ENCODE measurements at places on chromosomes 11 and 22.

- H3K4me3 ChIP-seq: no peak overlapping the region
- no peaks in the 10 kb centered on the region for H3K4me1 ChIP-seq
- no peak overlapping the region for H3K27ac ChIP-seq
- no peaks in the 10 kb centered on the region for H3K27me3 ChIP-seq
These were observed 151.7 kb downstream of the STK33 start for GRCh38 chr11:8442301-8442700.

DNA sequence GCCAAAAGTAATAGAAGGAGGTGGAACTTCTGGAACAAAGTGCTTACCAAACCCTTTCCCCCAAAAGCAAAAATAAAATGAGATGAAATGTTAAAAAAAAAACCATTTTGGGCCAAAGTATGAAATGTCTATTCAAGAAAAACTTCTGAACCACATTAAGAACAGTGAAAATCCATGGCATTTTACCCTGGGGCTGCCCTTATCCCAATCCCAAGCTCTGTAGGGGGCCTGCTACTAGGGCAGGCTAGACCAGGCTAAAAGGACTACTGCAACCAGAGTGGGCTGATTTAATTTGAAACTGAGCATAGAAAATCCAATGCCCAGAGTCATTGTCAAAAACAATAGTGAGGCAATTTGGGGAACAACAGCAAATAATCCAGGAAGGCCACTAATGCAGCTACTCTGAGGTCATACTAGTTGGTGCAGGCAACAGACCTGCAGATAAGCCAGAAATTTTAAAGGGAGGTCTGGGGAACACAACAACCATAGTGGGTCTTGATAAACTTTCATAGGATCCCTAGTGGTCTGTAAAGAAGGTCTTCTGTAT lies 99.4 kb downstream of the RELT start:
- no peaks in the 10 kb centered on the region for H3K36me3 ChIP-seq
- no peaks in the 10 kb centered on the region for H3K4me1 ChIP-seq
- DNase-seq: no peak
- H3K27ac ChIP-seq: no peak overlapping the region
- no peak overlapping the region for H3K4me3 ChIP-seq

GRCh38 chr22:39459681-39460080 lies 2.9 kb downstream of the MGAT3 start:
- H3K36me3 ChIP-seq: no peaks in the 10 kb centered on the region
- peaks cover 8% of the 10 kb centered on the region for H3K27me3 ChIP-seq
- DNase-seq: no peak
- H3K4me1 ChIP-seq: no peaks in the 10 kb centered on the region
- H3K27ac ChIP-seq: no peak overlapping the region
- no peak overlapping the region for H3K4me3 ChIP-seq

GRCh38 chr22:23753385-23753784 lies 840 bp downstream of the VPREB3 start:
- DNase-seq: no peak
- H3K27ac ChIP-seq: no peak overlapping the region
- H3K4me1 ChIP-seq: no peaks in the 10 kb centered on the region
- H3K4me3 ChIP-seq: no peak overlapping the region

- no peaks in the 10 kb centered on the region for H3K36me3 ChIP-seq
- no peak for DNase-seq
- no peak overlapping the region for H3K27ac ChIP-seq
- no peaks in the 10 kb centered on the region for H3K4me1 ChIP-seq
- H3K4me3 ChIP-seq: no peak overlapping the region
These were observed 142.1 kb upstream of the B3GAT1 start for GRCh38 chr11:134554106-134554505.

DNA sequence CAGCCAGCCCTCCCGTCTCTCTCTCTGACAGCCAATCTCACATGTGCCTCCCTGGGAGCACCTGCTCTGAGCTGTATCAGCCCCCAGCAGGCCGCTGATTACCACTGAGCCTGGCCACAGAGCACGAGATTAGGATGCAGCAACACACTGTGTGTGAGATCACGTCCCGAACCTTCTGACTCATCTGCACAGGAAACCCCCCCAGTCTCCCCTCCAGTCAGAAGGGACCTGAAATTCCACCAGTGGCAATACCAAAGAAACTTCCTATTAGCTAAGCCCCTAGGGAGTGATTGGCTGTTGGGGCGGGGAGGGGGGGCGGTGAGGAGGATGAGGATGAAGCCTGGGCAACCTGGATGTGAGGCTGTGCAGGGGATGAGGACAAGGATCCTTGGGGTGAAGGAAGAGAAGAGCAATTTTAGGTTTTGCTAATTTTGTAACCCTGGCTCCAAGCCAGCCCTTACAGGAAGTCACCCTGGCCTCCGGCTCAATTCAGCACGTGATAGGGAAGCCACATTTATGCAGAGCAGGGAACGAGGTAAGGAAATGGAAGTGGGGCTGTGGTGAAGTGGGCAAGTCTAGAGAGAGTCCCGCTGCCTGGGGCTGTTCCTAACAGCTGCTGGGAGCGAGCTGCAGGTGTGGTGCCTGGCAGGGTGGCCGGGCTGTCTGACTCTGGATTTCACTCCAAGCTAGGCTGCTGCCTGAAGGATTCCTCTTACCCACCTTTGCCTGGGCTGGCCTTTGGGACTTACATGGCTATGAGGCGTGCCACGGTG lies 1.9 kb downstream of the SLC43A3 start:
- peaks cover 43% of the 10 kb centered on the region for H3K4me1 ChIP-seq
- peaks cover 5% of the 10 kb centered on the region for H3K36me3 ChIP-seq
- peak overlapping the region; percentile 41 for H3K4me3 ChIP-seq
- peak; percentile 84 for DNase-seq
- peak overlapping the region; percentile 97 for H3K27ac ChIP-seq

DNA sequence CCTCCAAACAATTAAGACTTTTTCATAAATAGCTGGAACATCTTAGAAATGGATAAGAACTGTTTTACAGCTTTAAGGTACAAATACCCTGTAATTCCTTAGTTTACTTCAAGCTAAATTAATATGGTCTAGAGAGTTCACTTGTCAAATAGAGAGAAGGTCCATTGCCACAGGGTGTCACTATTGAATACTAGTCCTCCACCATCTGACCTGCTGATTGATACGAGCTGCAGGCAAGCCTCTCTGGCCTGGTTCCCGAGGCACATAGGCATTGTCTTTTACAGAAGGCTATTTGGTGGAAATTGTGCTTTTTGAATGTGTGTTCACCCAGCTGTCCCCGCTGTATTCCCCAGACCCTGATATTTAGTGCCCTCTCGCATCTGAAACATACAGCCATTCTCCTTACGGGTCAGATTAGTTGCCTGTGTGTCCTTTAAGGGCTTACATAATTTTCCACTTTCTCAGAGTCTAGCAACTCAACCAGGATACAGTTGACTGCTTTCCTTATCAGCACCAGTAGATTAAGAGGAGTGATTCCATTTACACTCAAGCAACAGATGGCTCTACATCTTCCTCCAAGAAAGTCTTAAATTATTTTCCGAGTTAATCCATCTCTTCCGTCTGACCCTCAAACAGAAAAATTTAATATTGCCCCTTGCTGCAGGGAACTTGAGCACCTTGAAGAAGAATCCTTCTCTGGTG lies 788.8 kb upstream of the FAT3 start:
- H3K4me3 ChIP-seq: no peak overlapping the region
- no peaks in the 10 kb centered on the region for H3K4me1 ChIP-seq
- H3K27ac ChIP-seq: no peak overlapping the region

GRCh38 chr11:111206472-111206871 lies 39.1 kb upstream of the POU2AF2 start:
- no peak for DNase-seq
- no peak overlapping the region for H3K4me3 ChIP-seq
- H3K27ac ChIP-seq: peak overlapping the region; percentile 66
- H3K4me1 ChIP-seq: peaks cover 11% of the 10 kb centered on the region
- H3K27me3 ChIP-seq: no peaks in the 10 kb centered on the region
